GM18507 (cell line): ENCODE measurements at places on chromosomes 12 and 14.

DNA sequence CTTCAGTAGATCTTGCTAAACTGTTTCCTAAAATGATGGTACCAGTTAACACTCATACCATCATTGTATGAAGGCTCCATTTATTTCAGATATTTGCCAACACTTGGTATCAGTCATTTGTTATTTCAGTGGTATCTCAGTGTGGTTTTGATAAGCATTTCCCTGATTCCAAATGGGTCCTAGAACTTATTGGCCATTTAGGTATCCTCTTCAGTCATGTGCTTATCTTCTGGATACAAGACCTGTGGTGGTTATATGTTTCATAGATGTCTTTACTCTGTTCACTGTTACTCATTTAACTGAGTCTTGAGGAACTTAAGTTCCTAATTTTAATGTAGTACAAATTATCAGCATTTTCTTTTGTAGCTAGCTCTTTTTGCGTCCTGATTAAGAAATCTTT lies 13.5 kb downstream of the SINHCAF start:
- no peak for DNase-seq

- DNase-seq = no peak
Observed at GRCh38 chr12:27246141-27246540, 2.1 kb downstream of the STK38L start.

- DNase-seq = no peak
Observed at GRCh38 chr12:89306827-89307473, 45.4 kb downstream of the DUSP6 start.

GRCh38 chr12:6361834-6362233 lies 13.5 kb downstream of the SCNN1A start:
- DNase-seq = no peak

GRCh38 chr14:55099756-55100155 lies 29.3 kb upstream of the LGALS3 start:
- no peak for DNase-seq

DNA sequence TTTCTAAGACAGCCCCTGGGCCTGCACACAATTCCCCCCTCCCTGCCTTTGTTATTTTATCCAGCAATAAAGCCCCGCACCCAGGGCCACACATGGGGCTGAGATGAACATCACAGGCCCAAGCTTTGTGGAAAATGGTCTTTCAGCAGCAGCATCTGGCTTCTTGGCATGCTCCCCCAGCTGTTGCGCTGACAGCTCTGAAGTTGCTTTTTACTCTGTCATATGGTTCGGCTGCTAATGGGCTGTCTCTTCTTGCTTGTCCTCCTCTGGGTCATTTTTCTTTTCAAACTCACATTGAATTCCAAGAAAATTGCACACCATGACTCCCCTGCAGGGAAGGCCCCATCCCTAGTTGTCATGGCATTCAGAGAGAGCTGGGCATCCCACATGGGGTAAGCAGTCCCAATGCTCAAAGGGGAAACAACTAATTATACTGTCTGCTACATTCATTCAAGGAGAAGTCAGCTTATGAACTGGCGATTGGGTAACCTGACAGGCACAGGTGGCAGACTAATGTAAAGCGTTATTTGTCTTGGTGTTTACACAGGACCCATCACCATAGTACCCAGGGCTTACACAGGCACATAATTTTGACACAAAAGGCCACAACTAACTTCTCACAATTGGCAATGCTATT lies 74.0 kb upstream of the CDKN3 start:
- no peak for DNase-seq

DNA sequence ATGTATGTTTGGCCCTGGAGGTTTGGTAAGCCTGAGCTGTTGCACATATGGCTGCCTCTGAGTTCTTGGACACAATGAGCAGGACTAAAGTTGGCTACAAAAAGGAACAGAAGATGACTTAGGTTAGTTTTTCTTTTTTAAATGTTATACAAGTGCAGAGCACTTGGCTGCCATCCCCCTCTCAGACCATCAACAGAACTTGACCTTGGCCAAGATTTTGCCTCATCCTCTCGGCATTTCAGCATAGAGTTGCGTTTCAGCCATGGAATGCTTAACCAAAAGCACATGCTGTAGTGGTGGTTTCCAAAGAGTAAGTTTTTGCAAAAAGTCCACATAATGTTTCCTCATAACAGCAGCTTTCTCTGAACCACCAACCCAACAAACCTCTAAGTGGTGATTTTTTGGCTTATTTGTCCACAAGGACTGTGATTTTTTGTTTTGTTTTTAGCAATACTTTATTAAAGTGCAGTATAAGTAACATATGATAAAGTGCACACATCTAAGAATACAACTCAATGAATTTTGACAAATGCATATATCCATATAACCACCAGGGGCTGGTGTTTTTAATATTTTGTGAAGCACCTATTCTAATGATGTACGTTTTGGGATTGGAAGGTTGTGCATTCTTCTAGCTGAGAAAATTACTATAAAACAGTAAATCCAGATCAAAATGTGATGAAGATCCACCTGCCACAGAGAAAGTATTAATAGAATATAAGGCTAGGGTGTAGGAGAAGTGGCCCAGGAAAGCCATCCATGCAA lies 12.1 kb upstream of the GALNT16 start:
- no peak for DNase-seq

GRCh38 chr12:95701722-95702418 lies 88.7 kb downstream of the NTN4 start:
- no peak for DNase-seq

- DNase-seq = no peak
Observed at GRCh38 chr12:24135158-24135850, 185.8 kb upstream of the SOX5 start.

DNA sequence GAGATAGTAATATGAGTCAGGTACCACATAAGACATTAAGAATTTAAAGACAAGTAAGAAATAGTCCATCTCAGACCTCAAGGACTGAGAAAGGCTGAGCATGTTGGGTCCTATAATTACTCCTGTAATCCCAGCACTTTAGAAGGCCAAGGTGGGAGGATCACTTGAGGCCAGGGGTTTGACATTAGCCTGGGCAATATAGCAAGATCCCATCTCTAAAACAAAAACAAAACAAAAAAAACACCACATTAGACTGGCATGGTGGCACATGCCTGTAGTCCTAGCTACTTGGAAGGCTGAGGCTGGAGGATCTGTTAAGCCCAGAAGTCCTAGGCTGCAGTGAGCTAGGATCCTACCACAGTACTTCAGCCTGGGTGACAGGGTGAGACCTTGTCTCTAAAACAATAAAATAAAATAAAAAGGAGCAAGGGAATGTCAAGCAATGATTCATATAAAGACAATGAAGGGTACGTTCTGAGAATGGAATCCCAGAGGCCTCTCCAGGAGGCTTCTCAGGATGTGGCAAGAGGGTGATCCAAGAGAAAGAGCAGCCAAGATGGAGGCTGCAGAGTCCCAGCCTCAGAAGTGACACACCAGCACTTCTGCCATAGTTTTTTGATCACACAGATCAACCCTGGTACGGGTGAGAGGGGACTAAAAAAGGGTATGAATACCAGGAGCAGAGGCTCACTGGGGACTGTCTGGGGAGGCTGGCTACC lies 206.4 kb downstream of the CRADD start:
- no peak for DNase-seq
